ACHN (cell line): ENCODE measurements at places on chromosomes 4 and X.
A peak's percentile ranks its signal among the peaks of the same experiment; 100 is the strongest.

- DNase-seq = no peak
Observed at GRCh38 chrX:39820938-39821708, 276.6 kb downstream of the BCOR start.

DNA sequence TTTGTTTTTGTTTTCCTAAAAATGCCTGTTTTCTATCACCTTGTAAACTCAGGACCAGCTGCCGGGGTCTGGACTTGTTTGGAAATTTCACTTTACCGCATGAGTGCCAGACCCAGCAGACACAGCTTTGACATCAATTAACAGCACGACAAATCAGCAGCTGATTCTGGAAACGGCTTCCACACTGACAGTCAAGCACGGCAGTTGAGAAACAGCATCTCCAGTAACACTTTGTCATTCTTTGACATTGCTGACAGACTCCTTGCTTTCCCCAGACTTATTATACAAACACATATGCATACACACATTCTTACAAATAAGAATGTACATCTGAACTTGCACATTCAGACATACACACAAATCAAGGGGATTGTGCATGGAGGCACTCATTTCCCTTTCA lies 1017.6 kb upstream of the HS3ST1 start:
- DNase-seq = no peak

DNA sequence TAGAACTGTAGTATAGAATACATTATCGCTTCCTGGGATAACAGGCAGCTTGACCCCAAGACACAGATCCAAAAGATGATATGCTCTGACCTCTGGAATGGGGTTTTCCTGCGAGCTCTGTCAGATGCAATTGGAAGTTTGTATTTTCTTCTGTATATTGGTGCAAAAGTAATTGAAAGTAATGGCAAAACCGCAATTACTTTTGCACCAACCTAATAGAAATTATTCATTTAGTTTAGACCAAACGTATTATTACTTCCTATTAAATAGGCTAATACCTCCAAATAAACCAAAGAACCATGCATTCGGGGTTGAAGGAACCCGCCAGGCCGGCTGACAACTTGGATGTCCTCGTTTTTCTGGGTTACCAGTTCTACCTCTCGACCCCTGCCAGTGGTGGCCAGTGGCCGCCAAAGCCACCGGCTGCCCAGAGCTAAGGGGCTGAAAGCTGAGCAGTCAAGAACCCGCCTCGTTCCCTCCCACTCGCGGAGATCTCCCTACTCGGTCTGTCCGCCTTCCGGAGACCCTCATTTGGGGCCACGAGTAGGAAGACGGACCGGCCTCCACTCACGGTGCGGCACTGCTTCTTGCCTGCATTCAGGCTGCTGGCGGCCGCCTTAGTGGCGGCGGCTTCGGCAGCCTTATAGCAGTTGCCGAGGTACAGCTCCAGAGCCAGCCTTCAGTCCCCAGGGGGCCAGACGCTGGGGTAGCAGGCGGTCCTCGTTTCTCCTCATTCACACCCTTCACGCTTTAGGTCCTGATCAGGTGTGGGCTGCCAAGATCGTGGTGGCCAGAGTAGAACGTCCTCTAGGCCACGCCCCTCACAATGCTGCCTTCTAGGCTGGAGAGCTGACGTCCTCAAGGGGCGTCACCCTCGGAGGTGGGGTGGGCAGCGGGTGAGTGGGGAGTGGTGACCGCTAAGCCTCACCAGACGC lies 121.9 kb downstream of the RBMX2 start:
- DNase-seq = peak; percentile 31

DNA sequence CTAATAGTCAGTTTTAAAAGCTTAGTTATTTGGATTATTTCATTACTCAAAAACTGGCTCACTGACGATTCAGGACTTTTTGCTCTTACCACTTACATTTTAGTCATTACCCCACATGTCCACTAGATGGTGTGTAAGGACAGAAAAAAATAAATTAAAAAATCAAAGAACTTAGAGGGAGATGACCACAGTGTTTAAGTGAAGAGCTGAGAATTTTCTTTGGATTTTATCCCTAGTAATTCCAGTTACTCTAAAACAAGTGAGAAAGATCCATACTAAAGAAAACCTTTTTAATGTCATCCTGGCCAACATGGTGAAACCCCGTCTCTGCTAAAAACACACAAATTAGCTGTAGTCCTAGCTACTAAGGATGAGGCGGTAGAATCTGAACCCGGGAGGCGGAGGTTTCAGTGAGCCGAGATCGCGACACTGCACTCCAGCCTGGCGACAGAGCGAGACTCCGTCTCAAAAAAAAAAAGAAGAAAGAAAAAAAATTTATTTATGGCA lies 26.4 kb upstream of the TMPRSS11B start:
- DNase-seq = peak; percentile 66

DNA sequence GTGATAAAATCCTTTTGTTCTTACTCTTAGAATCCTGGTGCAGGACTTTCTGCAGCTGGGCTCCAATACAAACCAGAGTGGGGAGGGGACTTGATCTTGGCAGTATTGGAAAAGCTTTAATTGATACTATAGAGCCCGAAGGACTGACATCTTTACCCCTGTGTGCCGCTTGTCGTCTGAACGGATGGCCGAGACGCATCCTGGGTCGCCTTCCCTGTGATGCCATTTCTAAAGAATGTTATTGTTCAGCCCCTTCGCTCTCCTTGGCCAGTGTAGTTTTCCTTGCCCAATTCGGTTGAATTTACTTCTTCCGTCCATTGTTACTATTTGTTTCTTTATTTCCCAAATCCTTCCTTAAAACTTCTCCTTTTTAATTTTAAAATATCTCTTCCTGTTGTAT lies 80.9 kb downstream of the CLDN34 start:
- no peak for DNase-seq
